ENCODE measurements at places on chromosomes 2 and 18.

DNA sequence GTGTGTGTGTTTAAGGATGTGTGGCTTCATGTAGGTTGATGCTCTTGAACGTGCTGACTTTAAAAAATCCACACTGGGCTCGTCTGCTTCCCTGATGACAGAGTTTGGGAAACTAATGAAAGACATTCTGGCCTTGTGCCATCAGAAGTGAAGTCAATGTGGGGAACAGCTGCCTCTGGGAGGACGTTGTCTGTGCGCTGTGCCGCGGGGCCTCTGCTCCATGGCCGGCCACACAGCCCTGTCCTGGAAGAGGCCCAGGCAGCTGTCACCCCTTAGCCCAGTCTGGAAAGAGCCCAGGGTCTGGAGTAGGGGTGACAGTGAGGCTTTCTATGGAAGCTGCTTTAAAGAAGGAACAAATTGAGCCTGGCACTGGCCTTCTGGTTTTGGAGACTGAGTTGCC is 155.8 kb downstream of the SH3RF3 start:
- DNase-seq, result no peak

GRCh38 chr2:12304564-12305171 is 412.1 kb upstream of the TRIB2 start:
- DNase-seq, result no peak

GRCh38 chr18:28802546-28802945 is 625.6 kb upstream of the CDH2 start:
- DNase-seq, result no peak

- no peak for DNase-seq
These were observed 68.8 kb upstream of the CDC42EP3 start for GRCh38 chr2:37740164-37740739.

DNA sequence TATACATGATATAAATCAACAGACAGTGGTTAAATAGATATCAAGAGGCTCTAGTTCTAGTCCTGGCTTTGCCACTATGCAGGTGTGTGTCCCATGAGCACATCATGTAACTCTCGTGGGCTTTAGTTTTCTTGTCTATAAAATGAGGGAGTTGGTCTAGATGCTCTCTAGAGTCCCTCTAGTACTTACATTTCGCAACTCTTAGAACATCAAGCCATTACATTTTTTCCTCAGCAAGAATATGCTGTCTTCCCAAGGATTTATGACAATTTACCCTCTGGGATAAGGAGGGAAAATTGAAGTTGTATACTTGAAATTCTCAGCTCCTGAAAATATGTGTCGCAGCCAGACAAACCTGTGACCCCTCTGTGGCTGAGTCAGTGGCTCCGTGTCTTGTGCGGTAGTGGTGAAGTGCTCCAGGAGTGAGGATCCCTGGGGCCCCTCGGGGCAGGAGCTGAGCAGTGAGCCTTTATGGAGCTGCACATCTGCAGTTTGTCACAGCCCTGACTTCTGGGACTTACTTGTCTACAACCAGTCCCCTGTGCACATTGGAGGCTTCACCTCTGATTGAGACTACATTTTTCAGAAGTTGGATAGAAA is 6.8 kb downstream of the PKP4 start:
- DNase-seq, result no peak

GRCh38 chr2:26033270-26033817 is 540 bp upstream of the RAB10 start:
- no peak for DNase-seq

- no peak for DNase-seq
These were observed 289.8 kb upstream of the SPRED2 start for GRCh38 chr2:65722028-65722778.

- DNase-seq, result no peak
These were observed 56.0 kb downstream of the METTL4 start for GRCh38 chr18:2515171-2515787.

GRCh38 chr2:186695081-186695756 is 1.4 kb downstream of the FAM171B start:
- DNase-seq, result no peak

GRCh38 chr2:179487010-179487731 is 222.5 kb upstream of the SESTD1 start:
- no peak for DNase-seq

- DNase-seq, result no peak
These were observed 6.8 kb upstream of the CYP26B1 start for GRCh38 chr2:72154386-72154975.

DNA sequence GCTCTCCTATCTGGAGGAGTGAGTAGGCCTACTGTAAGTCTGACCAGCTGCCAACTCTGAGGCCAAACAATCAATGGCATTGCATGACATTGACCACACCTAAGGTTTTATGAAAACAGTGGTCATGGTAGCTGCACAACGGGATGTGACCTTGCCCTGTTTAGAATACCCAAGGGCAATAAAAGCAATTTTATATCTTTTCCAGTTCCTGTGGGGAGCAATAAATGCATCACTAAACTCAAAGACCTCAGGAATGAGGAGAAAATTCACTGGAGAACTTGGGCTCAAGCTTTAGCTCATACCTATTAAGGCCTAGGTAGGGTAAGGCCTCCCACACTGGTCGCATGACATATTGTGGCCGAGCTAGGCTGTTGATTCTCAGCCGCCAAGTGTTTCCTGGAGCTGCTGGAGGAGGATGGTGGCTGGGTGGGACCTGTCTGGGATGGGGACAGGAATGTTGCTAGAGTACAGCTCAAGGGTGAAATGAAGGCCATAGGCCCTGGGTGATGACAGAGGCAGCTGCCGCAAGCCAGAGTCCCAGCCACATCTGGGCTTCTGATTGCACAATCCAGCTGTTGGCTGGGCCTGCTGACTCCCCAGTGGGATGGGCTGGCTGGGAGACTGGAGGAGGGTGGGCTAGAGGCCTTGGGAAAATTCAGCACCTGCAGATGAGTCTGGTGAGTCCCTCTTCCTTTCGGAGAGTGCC is 313.7 kb downstream of the CYP26B1 start:
- DNase-seq, result no peak

- DNase-seq, result no peak
These were observed 64.3 kb upstream of the RTN4 start for GRCh38 chr2:55114597-55114996.

DNA sequence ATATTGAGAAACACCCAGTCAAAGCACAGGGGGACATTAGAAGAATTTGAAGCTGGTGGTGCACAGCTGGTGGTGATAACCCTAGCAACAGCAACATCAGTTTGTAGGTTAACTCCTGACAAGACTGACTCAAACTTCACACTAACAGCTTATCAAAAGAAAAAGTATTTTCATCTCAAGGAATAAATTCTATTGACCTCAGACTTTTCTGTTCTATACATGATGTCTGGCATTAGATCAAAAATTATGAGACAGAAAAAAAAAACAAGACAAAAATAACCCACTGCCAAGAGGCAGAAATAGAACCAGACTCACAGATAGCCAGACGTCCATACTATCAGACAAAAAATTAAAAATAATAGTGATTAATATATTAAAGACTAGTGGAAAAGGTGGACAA is 126.1 kb downstream of the COL6A3 start:
- no peak for DNase-seq

GRCh38 chr18:49839012-49839411 is 25.7 kb upstream of the ACAA2 start:
- no peak for DNase-seq

DNA sequence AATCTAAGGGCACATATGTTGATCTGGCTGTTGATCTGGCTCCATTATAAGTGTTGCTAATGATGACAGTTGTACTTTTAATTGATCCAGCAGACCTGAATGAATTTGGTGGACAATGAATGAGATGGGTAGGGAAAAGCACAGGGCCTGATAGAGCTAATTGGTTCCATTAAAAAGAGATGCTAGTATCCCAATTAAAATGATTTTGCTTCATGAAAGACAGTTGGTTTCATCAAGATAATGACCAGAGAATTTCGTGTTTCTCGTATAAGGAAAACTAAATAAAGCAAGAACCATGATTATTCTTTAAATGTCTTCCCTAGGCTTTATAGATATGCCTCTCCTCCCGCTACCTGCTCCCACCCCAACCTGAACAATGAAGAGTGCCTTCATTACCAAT is 108.6 kb upstream of the LRRTM1 start:
- no peak for DNase-seq

- DNase-seq, result no peak
These were observed 9.8 kb upstream of the SCYGR1 start for GRCh38 chr2:227397562-227397961.

DNA sequence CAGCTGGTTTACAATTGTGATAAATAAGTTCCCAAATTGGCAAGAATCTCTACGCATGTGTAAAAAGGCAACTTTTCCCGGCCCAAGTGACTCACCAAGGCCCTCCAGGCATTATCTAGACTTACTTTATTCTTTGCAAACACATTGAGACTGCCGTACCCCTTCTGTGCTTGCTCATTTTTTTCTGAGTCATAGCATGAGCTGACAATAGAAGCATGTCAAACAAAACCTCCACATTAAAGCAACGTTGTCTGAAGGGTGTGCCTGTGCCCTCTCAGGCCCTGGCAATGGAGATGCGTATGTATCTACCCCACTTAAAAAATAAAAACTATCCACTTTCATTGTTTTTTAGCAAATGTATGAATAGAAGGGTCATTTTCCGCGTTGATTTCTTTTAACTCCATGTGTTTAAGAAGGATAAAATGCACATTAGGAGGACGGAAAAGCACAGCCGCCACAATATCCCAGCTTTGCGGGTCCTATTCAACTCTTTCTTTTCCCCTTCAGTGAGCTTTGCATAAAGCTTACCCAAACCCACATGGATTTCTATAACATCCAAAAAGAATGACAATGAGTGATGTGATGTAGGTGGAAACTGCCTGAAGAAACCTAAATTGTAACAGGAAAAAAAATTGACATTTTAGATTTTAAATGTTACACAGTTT is 298.2 kb downstream of the CDCA7 start:
- DNase-seq, result no peak

- DNase-seq, result no peak
These were observed 66.9 kb upstream of the MAP3K20 start for GRCh38 chr2:173008786-173009185.

DNA sequence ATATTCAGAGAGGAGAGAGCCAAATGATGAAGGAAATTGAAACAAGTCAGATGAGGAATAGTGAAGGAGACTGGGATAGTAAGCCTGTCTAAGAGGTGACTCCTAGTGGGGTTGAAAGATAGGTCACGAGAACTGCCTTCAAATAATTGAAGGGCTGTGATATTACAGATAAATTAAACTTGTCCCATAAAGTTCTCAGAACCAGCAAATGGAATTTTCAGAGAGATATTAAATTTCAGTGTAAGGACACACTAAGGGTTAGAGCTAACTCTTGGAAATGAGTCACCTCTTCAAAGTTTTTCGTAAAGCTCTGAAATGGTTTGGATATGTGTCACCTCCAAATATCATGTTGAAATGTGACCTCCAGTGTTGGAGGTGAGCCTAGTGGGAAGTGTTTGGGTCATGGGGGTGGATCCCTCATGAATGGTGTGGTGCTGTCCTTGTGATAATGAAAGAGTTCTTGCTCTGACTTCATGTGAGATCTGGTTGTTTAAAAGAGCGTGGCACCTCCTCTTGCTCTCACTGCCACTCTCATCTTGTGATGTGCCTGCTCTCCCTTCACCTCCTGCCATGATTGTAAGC is 87.3 kb downstream of the BABAM2 start:
- DNase-seq, result no peak

DNA sequence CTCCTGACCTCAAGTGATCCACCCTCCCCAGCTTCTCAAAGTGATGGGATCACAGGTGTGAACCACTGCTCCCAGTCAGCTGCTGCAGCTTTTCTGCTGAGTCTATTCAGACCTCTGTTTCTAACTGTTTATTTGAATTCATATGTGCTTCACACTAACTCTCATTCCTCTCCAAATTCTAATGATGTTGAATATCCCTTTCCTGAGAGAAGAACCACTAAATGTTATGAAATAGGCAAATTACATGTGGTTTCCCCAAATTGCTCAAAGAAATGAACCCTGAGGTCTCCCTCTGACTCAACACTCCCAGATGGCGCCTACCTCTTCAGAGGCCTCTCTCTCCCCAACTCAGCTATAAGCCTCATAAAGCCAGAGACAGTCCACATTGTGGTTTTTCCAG is 98.6 kb downstream of the IRS1 start:
- no peak for DNase-seq

DNA sequence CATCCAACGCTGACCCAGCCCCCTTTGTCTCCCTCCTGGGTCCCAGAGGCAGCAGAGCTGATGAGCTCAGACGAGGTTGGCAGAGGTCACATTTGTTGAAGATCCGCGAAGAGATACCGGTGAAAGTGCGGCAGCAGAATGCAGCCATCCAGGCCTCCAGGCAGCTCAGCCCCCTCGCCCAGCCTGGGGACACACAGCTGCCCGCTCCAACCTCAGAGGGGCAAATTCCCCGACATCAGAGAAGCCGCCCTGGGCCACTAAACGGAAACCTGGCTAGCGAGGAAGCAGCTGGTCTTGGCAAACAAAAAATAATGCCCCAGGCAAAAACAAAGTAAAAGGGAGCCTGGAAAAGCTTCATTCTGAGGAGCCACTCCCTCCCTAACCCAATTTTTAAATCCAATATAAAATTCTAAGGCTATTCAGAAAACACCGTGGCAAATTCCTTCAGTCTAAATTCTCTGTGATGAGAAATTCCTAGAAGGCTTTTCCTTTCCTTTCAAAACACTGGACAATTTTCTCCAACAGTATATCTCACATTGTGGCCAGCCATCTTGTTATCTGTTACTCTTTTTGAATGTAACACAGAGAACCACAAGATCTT is 262.4 kb downstream of the SS18 start:
- DNase-seq, result no peak

DNA sequence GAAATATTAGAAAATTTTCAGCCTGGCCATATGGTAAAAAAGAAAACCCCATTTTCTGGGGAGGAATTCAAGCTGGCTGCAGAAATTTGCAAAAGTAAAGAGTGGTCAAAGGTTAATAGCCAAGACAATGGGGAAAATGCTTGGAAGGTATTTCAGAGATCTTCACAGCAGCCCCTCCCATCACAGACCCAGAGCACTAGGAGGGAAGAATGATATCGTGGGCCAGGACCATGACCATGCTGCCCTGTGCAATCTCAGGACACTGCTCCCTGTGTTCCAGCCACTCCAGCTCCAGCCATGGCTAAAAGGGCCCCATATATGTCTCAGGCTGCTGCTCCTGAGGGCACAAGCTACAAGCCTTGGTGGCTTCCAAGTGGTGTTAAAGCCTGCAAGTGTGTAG is 93.9 kb upstream of the AGAP1 start:
- DNase-seq, result no peak

- no peak for DNase-seq
These were observed 358.2 kb upstream of the SPRED2 start for GRCh38 chr2:65790676-65790935.

Data from stimulated activated CD4-positive, alpha-beta T cell treated with anti-CD3 and anti-CD28 coated beads, Interleukin-12 subunit alpha, Interleukin-12 subunit beta, amount 100 ng/mL, for 48 hours (primary cell).